ENCODE measurements at places on chromosomes 3 and 15.

- no peaks in the 10 kb centered on the region for H3K4me1 ChIP-seq
- no peak overlapping the region for H3K27ac ChIP-seq
- H3K27me3 ChIP-seq: no peaks in the 10 kb centered on the region
- H3K36me3 ChIP-seq: no peaks in the 10 kb centered on the region
- no peak for DNase-seq
These were observed 1016.6 kb upstream of the CADM2 start for GRCh38 chr3:83941990-83942745.

DNA sequence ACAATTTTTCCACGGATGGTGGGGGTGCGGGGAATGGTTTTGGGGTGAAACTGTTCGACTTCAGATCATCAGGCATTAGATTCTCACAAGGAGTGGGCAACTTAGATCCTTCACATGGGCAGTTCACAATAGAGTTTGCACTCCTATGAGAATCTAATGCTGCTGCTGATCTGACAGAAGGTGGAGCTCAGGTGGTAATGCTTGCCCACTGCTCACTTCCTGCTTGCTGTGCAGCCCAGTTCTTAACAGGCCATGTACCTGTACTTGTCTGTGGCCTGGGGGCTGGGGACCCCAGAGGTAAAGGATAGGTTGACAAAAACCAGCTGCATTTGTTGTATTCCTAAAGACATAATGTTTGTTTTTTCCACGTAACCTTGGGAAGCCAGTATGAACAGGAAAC, 16.0 kb downstream of the DZIP3 start:
- DNase-seq: no peak
- peaks cover 2% of the 10 kb centered on the region for H3K4me1 ChIP-seq
- H3K27ac ChIP-seq: no peak overlapping the region
- no peaks in the 10 kb centered on the region for H3K27me3 ChIP-seq

DNA sequence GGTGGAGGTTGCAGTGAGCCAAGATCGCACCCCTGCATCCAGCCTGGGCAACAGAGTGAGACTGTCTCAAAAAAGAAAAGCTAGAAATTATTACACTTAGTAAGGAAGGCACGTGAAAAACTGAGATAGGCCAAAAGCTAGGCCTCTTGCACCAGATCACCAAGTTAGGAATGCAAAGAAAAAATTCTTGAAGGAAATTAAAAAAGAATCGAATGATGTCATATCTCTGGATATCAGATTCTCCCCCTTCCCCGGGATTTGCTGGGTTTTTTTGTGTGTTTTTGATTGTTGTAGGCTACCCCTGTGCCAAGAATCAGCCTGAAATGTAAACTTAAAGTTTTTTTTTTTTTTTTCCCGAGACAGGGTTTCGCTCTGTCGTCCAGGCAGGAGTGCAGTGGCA, 17.4 kb downstream of the PTPN23 start:
- H3K4me1 ChIP-seq: peaks cover 12% of the 10 kb centered on the region
- DNase-seq: no peak
- H3K4me3 ChIP-seq: no peak overlapping the region
- no peaks in the 10 kb centered on the region for H3K36me3 ChIP-seq
- H3K27me3 ChIP-seq: no peaks in the 10 kb centered on the region
- no peak overlapping the region for H3K27ac ChIP-seq

DNA sequence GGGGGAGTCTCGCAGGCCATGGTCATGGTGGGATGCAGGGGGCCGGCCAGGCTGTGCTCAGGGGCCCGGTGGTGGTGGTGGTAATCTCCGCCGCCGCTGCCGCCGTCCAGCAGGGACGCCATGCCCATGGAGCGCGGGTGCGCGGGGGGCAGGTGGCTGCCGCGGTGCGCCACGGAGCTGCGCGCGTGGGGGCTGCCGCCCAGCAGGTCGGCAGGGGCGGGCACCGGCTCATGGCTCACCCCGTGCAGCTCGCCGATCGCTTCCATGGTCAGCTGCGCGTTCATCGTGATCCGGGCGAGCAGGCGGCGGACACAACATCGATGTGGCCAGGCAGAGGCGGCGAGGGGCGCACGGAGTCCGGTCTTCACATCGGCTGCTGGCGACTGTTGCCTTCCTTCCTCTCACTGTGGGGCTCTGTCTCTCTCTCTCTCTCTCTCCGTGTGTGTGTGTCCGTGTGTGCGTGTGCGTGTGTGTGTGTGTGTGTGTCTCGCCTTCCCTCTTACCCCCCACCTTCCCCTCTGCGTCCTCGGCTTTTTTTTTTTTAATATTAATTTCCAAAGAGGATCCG, 451 bp downstream of the ONECUT1 start:
- peaks cover 58% of the 10 kb centered on the region for H3K27me3 ChIP-seq
- H3K36me3 ChIP-seq: no peaks in the 10 kb centered on the region
- H3K4me3 ChIP-seq: peak overlapping the region; percentile 78
- DNase-seq: peak; percentile 33
- peaks cover 26% of the 10 kb centered on the region for H3K4me1 ChIP-seq

DNA sequence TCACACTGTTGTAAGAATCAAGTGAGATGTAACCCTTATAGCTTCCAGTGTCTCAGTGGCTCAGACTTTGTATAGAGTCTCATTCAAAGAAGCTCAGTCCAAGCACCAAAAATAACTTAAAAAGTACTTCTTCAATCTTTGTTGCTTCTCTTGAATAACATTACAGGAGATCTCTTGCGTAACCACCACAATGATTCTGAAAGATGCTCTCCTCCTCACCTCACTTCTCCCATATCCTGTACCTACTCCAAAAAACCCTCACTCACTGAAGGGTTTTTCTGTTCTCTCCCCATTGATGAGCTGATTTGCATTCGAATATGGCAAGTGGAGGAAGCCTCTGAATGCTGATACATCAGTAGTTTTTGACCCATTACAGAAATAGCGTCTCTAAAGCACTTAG, 39.4 kb upstream of the MRPS22 start:
- H3K4me1 ChIP-seq: peaks cover 8% of the 10 kb centered on the region
- no peak overlapping the region for H3K4me3 ChIP-seq
- H3K27me3 ChIP-seq: no peaks in the 10 kb centered on the region
- no peaks in the 10 kb centered on the region for H3K36me3 ChIP-seq
- H3K27ac ChIP-seq: no peak overlapping the region

DNA sequence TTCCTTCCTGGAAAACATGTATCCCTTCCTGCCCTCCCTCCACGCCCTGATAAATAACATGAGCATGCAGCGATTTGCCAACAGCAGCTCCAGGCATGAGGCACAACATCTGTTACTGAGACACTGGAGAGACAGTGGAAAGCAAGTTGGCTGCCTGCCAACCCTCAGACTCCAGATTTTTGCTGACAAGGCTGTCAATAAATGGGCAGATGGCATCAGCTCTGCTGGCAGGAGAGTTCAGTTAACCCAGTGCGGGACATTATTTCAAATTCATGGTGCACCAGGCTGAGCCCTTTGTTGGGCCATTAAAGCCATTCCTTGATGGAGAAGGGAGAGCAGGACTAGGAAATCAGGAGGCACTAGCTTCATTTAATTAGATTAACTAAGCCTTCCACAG, 293.3 kb downstream of the MEX3B start:
- H3K36me3 ChIP-seq: no peaks in the 10 kb centered on the region
- no peak overlapping the region for H3K27ac ChIP-seq
- peaks cover 10% of the 10 kb centered on the region for H3K4me1 ChIP-seq
- DNase-seq: no peak

DNA sequence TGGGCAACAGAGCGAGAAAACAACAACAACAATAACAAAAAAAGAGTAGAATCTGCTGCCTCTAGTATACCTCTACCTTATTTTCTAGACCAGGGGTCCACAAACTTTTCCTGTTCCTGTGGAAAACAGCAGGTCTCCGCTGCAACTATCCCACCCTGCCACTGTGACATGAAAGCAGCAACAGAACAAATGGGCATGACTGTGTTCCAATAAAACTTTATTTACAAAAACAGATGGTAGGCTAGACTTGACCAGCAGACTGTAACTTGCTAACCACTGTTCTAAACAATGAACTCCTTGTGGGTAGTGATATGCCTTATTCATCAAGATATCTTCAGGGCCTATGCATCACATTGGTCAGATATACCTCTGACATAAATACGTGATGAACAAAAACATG, 25.3 kb downstream of the POLQ start:
- H3K27me3 ChIP-seq: no peaks in the 10 kb centered on the region
- peaks cover 91% of the 10 kb centered on the region for H3K36me3 ChIP-seq
- no peak overlapping the region for H3K27ac ChIP-seq
- no peak for DNase-seq

GRCh38 chr3:31234145-31234544, 298.6 kb upstream of the STT3B start:
- no peaks in the 10 kb centered on the region for H3K4me1 ChIP-seq
- no peak for DNase-seq
- no peak overlapping the region for H3K27ac ChIP-seq
- no peaks in the 10 kb centered on the region for H3K36me3 ChIP-seq
- no peaks in the 10 kb centered on the region for H3K27me3 ChIP-seq
- H3K4me3 ChIP-seq: no peak overlapping the region

DNA sequence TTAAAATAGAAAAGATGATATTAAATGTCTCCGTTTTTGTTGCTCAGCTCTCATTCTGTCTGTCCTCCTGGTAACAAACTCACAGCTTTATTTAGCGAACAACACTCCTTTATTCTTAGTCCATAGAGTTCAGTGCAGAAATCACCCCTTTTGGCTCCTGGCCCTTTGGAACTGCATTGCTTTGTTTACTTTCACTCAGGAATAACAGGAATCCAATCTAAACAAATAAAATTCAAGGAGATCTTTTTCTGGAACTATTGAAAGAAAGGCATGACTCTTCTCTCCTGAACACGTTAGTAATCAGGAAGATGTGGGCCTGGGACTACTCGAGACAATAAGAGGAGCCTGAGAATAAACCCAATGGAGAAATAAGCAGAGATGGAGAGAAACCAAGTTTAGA, 409.2 kb downstream of the DIPK2A start:
- no peak overlapping the region for H3K27ac ChIP-seq
- H3K4me3 ChIP-seq: no peak overlapping the region
- H3K4me1 ChIP-seq: no peaks in the 10 kb centered on the region
- DNase-seq: no peak

GRCh38 chr15:38530113-38530512, 34.5 kb downstream of the RASGRP1 start:
- H3K27me3 ChIP-seq: no peaks in the 10 kb centered on the region
- peaks cover 18% of the 10 kb centered on the region for H3K4me1 ChIP-seq
- no peaks in the 10 kb centered on the region for H3K36me3 ChIP-seq
- no peak overlapping the region for H3K27ac ChIP-seq
- DNase-seq: no peak

DNA sequence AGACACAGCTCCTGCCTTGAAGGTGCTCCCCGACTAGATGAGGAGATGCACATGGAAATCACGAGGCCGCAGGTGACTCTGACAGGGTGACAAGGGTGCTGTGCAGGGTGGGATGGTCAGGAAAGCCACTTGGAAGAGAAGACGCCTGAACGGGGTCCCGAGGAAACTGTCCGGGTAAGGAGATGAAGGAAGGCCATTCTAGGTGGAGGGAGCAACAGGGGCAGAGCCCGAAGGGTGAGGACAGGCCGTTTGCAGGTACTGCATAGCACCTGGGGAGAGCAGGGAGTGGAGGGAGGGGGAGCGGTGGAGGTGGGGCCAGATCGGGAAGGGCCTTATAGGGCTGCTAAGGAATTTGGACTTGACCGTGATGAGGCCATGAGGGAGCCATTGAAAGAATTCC, 105.6 kb upstream of the DLG1 start:
- no peak overlapping the region for H3K27ac ChIP-seq
- H3K36me3 ChIP-seq: no peaks in the 10 kb centered on the region
- no peaks in the 10 kb centered on the region for H3K4me1 ChIP-seq
- no peaks in the 10 kb centered on the region for H3K27me3 ChIP-seq
- no peak overlapping the region for H3K4me3 ChIP-seq
- no peak for DNase-seq

DNA sequence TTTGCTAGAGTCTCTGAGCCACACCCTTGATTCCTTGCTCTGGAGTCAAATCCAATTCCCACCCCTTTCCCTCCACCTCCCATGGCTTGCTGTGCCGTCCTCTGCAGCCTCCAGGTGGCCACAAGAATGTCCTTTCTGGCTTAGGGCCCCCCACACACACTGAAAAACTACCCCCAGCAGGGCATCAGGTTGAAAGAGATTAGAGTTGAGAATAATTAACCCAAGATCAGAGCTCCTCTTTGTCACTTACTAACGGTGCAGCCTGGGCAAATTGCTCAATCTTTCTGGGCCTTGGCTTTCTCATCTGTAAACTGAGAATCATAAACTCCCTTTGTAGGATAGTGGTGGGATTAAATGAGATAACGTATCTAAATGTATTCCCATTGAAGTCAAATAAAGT, 78.5 kb downstream of the MRPL46 start:
- no peak overlapping the region for H3K27ac ChIP-seq
- no peaks in the 10 kb centered on the region for H3K27me3 ChIP-seq
- H3K4me1 ChIP-seq: peaks cover 6% of the 10 kb centered on the region
- no peaks in the 10 kb centered on the region for H3K36me3 ChIP-seq
- DNase-seq: no peak
- H3K4me3 ChIP-seq: no peak overlapping the region

DNA sequence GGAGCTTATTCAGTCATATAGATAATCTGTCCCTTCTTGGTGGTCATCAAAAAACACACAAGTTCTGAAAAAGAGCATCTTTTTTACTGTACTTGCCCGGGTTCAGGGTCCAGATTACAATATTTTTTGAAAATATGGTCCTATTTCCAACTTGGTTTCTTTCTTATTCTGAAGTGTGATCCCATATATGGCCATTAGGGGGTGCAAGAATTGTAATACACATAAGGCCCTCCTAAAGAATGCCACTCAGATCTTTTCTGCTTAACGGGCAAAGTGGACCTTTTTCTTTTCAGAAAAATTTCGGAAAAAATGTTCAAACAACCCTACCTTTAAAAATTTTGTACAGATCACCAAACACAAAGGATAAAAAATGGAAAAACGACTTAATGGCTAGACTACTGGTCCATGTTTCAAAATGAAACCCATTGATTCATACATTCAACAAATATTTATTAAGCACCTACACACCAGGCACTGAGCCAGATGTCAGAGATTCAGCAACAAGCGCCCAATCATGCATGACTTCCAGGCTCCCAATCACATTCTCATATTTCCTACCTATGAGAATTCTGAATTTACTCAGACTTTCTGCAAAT, 102.0 kb upstream of the MYRIP start:
- H3K27ac ChIP-seq: no peak overlapping the region
- no peaks in the 10 kb centered on the region for H3K36me3 ChIP-seq
- H3K27me3 ChIP-seq: no peaks in the 10 kb centered on the region
- no peaks in the 10 kb centered on the region for H3K4me1 ChIP-seq
- no peak overlapping the region for H3K4me3 ChIP-seq

DNA sequence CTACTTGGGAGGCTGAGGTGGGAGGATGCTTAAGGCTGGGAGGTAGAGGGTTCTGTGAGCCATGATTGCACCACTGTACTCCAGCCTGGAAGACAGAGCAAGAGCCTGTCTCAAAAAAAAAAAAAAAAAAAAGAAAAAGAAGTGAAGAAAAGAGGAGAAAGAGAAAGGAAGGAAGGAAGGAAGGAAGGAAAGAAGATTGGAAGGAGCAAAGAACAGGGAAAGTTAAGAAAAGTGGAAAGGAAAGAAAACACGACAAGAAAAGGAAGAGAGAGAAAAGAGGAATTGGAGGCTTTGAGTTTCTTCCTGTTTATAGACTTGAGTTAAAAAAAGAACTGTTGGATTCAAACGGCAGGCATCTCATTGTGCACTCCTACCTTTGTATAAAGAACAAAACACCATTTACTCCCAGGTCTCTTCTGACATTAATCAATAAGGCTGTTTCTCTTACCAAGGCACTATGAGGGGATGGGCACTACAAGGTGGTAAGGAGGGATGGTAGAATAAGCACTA, 73.5 kb downstream of the EDEM1 start:
- H3K4me3 ChIP-seq: no peak overlapping the region
- no peaks in the 10 kb centered on the region for H3K36me3 ChIP-seq
- peak; percentile 58 for DNase-seq
- peaks cover 15% of the 10 kb centered on the region for H3K4me1 ChIP-seq
